Colonic mucosa (tissue), 4 donors: ENCODE measurements at places on chromosomes 4 and X. TPM values are rescaled to one million over a fixed set of nuclear protein-coding genes. Genes with fewer than 3 reads are reported as not detected.

The SPIN3 gene
- total RNA-seq, result 5.7 TPM

The CXCL8 gene
- 0.89 TPM for total RNA-seq

The TKTL1 gene
- total RNA-seq, result not detected

The SOWAHD gene
- 3.2 TPM for total RNA-seq
